ENCODE measurements at places on chromosomes 13 and 19. TPM values are rescaled to one million over a fixed set of nuclear protein-coding genes. Genes with fewer than 3 reads are reported as not detected.
A peak's percentile ranks its signal among the peaks of the same experiment; 100 is the strongest.

DNA sequence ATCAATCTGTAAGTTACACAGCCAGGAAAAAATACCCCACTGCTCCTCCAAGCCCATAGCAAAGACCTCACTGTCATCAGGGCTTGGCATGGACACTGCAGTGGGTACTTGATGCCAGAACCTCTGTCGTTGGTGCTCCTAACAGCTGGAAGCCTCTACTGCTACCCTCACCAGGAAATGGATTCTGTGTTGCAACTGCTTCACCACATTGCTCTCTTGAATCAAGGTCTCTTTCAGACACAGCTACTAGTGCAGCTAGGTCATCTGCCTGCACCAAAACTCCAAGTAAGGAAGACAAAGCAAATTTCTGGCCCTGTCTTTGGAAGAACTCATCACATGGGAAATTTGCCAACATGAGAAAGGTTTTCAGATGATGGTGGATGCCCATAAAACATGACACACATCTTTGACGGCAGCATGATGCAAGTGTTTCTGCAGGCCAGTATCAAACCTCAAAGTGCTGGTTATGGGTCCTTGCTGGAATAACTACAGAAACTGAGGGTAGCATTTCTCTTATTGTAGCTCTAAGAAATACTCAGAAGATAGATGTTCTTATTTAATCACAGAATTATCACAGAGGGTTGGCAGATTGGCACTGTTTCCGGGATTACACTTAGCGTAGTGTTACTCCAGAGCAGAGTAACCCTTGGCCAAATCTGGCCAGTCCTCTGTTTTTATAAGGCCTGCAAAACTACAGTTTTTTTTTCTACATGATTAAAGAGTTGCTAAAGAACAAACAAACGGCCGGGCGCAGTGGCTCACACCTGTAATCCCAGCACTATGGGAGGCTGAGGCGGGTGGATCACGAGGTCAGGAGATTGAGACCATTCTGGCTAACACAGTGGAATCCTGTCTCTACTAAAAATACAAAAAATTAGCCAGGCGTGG is 12.9 kb upstream of the PCCA start:
- no peak for DNase-seq

- DNase-seq, result no peak
Measured at GRCh38 chr13:90768116-90768515, 579.4 kb upstream of the MIR17HG start.

DNA sequence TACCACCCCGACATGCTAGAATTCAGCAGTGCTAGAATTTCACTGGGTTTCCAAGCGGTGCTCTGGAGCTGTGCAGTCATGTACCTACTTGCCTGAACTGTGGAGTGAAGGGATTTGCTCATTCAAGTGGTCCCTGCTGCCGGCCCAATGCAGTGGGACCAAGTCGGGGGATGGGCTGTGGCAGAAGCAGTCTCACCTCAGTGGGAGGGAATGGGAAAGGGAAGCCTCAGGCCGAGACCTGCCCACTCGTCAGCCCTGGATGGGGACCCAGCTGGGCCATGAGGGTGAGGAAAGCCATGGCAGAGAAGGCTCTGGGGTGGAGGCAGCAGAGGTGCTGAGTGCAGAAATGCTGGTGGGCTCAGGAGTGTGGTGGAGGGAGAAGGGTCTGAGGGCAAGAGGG is 14.9 kb downstream of the KLHL26 start:
- no peak for DNase-seq

- DNase-seq, result no peak
Measured at GRCh38 chr13:95275322-95276036, 25.8 kb downstream of the ABCC4 start.

- DNase-seq, result peak; percentile 95
Measured at GRCh38 chr19:56837492-56838023, 3.0 kb downstream of the PEG3 start.

- DNase-seq, result no peak
Measured at GRCh38 chr13:101915755-101916107, 463.3 kb downstream of the ITGBL1 start.

- no peak for DNase-seq
Measured at GRCh38 chr13:33543089-33543459, 257.5 kb upstream of the STARD13 start.

DNA sequence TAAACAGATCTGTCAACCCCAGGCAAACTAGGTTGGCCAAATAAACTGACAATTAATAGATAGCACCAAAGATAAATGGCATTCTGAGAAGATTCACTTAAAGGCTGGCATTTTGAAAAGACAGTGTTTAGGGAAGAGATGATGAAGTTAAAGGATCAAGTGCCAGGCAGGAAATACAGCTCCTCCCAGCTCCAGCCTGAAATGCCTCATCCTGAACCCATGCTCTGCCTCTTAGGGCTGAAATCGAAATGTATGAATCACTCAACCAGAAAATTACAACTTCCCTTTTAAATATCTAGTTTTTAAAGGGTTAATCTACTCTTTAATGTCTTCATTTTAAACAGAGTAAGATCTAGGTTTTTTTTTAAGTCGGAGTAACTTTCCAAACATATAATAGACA is 171.2 kb upstream of the UBL3 start:
- no peak for DNase-seq

GRCh38 chr19:29294343-29294811 is 81.4 kb upstream of the UQCRFS1 start:
- DNase-seq, result peak; percentile 17

- no peak for DNase-seq
Measured at GRCh38 chr13:91025442-91025841, 322.0 kb upstream of the MIR17HG start.

GRCh38 chr13:29379281-29379680 is 216.2 kb downstream of the SLC7A1 start:
- no peak for DNase-seq

GRCh38 chr13:100497389-100497788 is 91.2 kb downstream of the GGACT start:
- DNase-seq, result no peak

The WDR87 gene
- total RNA-seq, result not detected

The ATP4A gene
- total RNA-seq, result not detected
